ENCODE measurements at places on chromosomes 2 and 18.

DNA sequence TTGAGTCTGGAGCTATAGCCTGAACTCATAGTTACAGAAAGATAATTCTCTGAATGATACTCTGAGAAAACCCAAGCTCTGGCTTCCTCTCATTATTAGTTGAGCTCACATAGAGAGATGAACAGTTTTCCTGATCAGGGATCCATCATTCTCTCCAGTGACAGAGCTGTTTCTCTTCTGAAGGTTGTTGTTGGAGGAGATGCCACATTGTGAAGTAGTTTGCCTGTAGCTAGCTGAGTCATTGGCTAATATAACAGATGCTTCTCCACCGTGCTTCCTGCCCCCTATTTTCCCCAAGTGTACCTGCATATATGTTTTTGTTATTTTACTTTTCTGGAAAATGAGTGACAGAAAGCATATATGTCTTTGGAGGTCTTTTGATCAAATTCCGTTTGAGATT is 64.6 kb downstream of the OSBPL6 start:
- no peak for DNase-seq

GRCh38 chr2:177242121-177242987 is 22.2 kb downstream of the NFE2L2 start:
- DNase-seq: no peak

- peak; percentile 22 for DNase-seq
Observed at GRCh38 chr2:110904779-110905148, 172.4 kb downstream of the ACOXL start.

GRCh38 chr2:135742325-135742757 is 686 bp downstream of the UBXN4 start:
- DNase-seq: peak; percentile 60

DNA sequence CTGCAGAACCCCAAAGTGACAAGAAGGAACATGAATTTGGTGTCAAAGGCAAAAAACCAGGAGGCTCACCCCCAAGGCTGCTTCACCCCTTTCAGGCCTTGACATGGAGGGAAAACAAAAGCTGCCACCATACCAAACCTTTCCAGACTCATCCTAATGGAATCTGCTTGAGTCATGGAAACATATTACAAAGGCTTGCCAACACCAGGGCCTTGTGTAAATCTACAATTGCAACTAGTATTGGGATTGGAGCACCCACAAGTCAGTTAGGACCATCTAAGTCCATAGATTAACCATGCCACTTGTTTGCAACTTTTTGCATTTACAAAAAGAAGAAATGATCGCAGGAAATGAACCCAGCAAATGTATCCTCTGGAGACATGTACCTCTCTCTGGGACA is 297.6 kb downstream of the CDCA7 start:
- DNase-seq: no peak

GRCh38 chr2:231785822-231786176 is 446 bp upstream of the COPS7B start:
- no peak for DNase-seq

DNA sequence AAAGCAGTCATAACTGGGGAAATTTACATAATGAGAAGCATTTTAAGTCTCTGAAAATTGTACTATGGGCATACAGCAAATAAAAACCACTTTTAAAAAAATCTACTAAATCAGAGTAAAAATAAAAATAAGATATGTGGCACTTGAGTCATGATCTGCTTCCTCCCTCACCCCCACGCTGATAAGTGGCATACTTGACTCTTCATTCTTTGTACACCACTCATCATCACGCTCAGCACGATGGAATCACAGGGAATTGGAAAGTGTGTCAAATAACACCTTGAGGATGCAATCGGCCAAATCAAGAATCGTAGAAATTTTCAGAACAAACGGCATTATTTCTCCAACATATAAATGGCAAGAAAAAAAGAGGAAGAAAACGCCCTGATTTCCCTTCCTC is 41.1 kb upstream of the REG3G start:
- DNase-seq: no peak

DNA sequence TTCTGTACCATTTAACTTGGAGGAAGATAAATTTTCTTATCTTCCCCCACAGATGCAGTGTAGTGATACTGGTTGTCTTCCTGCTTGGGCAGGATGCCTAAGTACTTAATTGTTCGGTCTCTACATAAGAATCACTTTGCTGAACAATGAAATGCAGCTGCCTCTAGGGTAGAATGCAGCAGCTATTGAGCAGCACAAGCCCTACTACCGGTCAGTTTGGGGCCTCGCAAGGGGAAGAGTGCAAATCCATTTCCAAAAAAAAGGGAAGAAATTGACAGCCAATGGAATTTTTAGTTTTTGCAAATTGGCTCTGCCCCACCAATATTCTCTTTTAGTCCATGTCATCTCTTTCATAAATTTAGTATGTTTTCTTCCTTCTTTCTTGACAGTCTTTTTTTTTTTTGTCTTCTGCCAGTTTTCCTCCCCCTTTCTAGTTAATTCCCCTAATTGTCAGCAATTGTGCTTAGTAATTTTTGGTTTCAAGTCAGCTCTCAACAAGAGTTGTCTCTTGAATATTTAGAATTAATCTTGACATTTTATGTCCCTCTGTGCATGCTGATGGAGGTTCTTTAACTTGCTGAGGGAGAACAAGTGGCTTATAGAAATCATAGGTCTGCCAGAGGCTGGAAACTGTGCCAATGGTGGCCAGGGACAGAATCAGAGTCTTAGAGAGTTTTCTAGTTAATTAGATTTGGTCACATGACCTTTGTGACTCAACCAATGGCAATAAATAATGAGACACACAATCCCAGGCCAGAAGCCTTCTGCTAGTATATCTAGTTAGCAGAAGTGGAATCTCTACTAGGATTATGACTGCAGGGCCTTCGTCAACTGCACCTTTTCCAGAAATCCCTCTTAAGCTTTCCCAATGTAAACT is 270.0 kb downstream of the CTNNA2 start:
- no peak for DNase-seq

- no peak for DNase-seq
Observed at GRCh38 chr2:116180072-116180471, 1634.4 kb upstream of the DDX18 start.

- no peak for DNase-seq
Observed at GRCh38 chr2:61006486-61007105, 10.9 kb upstream of the PEX13 start.

GRCh38 chr18:75083761-75084160 is 125.2 kb downstream of the PTGR3 start:
- DNase-seq: no peak

DNA sequence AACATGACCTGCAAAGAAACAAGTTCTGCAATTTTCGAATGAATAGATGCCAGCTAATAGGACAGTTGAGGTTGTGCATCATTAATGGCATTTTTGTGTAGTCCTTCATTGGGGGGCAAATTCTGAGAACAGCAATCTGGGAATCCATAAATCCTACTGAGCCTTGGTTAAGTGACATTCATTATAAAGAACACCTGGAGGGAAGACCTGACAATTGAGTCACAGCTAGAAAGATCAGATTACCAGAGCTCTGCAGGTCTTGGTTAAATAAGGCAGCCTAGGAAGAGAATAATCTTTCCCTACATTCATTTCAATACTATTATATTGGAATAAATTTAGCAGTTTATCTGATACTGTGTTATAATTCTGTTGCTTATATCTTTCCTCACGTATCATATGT is 14.3 kb downstream of the KCNH7 start:
- no peak for DNase-seq

GRCh38 chr2:231530099-231531011 is at the start of gene NMUR1:
Gene NMUR1 (minus strand): TSS chr2:231530445. CDS start chr2:231530361, 84 bp downstream.
- peak; percentile 90 for DNase-seq

DNA sequence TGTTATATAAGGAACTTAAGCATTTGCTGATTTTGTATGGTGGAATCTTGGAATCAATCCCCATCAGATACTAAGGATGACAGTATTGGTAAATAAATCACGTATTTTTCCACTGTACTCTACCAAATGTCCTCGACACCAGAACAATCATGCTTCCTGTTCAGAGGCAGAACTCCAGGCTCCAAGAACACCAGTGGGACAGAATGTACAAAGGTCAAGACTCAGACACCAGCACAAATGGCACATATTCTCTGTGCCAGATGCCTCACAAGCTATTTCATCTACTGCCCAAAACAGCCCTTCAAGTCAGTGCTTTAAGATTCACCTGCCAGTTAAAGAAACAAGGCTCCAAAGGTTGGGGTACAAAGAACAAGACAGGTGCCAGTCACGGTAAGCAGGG is 420.5 kb downstream of the STK39 start:
- no peak for DNase-seq

- DNase-seq: no peak
Observed at GRCh38 chr2:152525277-152525838, 190.4 kb downstream of the FMNL2 start.

- no peak for DNase-seq
Observed at GRCh38 chr18:4870177-4870773, 326.8 kb downstream of the AKAIN1 start.

DNA sequence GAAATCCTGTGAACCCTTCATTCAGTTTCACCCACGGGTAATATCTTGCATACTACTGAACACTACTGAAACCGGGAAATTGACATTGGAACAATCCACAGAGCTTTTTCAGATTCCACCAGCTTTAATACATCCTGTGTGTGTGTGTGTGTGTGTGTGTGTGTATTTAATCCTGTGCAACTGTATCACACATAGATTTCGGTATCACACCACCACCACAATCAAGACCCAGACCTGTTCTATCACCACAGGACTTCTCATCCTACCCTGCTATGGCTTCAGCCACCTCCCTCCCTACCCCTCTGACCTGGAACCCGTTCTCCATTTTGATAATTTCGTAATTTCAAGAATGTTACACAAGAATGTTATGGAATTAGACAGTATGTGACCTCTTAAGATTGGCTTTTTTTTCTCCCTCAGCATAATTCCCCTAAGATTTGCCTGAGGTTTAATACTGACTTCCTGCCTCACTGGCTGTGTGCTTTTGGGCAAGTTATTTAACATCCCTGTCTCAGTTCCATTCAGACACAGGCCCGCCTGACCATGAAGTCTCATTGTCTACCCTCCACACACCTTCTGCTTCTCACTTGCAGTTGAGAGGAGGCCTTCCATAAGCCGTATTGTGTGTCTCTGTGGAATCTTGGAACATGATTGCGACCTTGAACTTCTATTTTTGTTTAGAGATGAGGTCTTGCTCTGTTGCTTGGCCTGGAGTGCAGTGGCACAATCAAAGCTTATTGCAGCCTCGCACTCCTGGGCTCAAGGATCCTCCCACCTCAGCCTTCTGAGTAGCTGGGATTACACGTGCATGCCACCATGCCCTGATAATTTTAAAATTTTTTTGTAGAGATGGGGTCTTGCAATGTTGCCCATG is 14.4 kb upstream of the TMEM131 start:
- no peak for DNase-seq

DNA sequence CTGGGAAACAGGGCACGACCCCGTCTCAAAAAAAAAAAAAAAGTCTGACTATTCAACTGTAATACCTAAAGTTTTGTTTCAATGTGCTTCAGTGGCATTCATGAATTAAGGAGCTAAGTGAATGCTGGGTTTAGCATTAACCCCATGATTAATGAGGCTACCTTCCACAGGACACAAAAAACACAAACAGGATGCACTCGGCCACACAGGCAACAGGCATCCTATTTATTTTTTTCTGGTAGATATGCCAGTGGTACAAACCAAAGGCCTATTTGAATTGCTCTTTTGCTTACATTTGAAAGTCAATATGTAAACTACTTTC is 48.3 kb downstream of the CDH2 start:
- no peak for DNase-seq

DNA sequence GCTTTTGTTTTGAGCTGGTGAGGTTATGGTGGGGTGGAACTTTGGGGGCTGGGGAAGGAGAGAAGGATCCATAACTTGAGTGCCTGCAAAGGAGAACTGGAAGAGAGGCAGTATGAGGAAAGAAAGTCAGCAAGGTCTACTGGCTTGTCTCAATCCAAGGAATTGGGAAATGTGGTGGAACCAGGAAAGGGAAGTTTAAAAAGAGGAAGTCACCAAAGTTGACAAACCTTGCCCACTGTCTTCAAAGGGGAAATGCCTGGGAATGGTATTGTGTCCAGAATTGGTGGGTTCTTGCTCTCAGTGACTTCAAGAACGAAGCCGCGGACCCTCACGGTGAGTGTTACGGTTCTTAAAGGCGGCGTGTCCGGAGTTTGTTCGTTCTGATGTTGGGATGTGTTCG is 304.1 kb upstream of the FAM98A start:
- no peak for DNase-seq

DNA sequence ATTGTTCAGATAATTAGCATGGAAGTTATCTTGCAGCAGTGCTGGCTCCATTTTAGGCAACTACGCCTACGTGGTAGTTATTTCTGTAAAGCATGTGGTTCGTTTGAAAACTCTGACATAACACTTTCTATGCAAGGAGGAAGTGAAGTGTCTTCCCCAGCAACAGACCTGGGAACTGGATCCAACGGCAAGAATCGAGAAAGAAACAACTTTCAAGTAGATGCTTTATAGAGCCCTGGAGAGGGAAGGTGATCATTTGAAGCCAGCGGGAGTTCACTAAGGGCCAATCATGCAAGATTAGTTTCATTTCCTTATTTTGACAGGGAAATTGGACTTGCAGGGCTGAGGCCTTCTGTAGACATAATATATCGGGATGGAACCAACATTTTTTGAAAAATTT is 218.3 kb downstream of the ACKR3 start:
- DNase-seq: no peak

- DNase-seq: no peak
Observed at GRCh38 chr2:233414273-233414654, 60.0 kb downstream of the DGKD start.

GRCh38 chr2:23605236-23605635 is 220.3 kb downstream of the KLHL29 start:
- no peak for DNase-seq

GRCh38 chr2:223934870-223935269 is 10.3 kb downstream of the WDFY1 start:
- DNase-seq: no peak

DNA sequence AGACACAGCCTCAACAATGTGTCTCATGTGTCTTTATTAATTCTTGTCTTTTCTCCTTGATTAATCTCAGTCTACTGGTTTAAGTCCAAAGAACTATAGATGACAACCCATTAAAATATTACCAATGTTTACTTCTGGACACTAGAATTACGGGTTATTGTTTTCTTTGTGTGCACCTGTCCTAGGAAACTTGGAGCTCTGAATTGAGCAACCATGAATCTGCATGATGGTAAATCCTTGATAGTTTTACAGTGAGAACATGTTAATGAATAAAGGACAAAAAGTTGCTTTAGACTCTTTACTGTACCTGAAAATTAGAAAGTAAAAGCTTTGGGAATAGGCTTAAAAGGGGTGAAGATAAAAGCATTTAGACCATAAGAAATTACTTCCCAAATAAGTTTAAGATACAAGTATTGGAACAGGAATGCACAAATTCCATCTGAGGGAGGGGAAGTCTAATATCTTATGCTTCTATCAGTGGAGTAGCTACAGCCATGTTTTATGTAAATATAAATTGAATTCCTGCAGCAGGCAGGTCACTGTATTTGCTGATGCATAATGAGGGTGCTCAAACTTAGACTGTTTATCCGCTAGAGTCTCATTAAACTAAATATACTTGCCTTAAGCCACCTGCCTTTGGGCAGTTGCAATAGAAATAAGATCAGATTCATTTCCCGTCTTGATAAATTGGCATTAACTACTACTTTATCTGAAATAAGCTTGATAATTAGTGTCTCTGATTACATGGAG is 603.7 kb upstream of the GCFC2 start:
- DNase-seq: no peak
